ENCODE measurements at places on chromosomes 4 and X. TPM values are rescaled to one million over a fixed set of nuclear protein-coding genes. Genes with fewer than 3 reads are reported as not detected.
A peak's percentile ranks its signal among the peaks of the same experiment; 100 is the strongest.

GRCh38 chrX:148047200-148047599 is 66.1 kb downstream of the FMR1NB start:
- no peak overlapping the region for H3K4me3 ChIP-seq
- H3K27ac ChIP-seq = no peak overlapping the region
- no peaks in the 10 kb centered on the region for H3K36me3 ChIP-seq
- H3K4me1 ChIP-seq = no peaks in the 10 kb centered on the region
- H3K27me3 ChIP-seq = no peaks in the 10 kb centered on the region
- no peak for DNase-seq

GRCh38 chrX:91434351-91435168 is at the start of gene PABPC5:
Gene PABPC5 (plus strand): TSS chrX:91434839. CDS start chrX:91435578, 739 bp downstream.
- H3K4me3 ChIP-seq = no peak within 1 kb of the TSS
- no peaks in the 10 kb centered on the region for H3K27me3 ChIP-seq
- no peaks in the 10 kb centered on the region for H3K36me3 ChIP-seq
- H3K4me1 ChIP-seq = no peaks in the 10 kb centered on the region

GRCh38 chr4:34720571-34720970 is 1523.7 kb downstream of the ARAP2 start:
- no peak overlapping the region for H3K27ac ChIP-seq
- H3K27me3 ChIP-seq = no peaks in the 10 kb centered on the region

DNA sequence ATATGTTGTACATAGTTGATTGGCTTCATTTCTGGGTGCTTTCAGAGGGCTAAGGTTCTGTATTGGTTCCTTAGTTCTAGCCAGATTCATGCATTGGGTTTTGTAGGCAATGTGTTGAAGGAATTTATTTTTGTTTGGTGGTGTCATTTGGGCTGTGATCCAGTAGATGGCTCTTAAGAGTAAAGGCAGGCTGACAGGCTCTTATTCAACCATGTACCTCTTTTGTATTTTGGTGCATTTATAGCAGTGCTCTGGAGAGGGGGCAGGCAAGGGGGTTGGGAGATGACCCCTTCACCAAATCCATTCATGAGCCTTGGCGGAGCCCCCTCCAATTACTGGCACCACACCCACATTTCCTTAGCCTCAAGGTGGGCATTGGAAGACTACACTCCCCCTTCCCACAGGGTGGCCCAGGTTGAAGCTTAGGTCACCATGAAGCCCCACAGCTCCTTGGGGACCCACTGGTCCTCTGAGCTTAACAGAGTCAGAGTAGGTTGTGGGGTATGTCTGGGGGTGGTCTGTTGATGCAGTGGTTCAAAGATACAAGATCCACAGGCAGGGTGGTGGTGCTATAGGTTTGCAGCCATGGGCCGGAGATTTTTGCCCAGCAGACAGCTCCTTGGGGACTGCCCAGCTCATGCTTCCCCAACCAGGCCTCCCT is 143.0 kb upstream of the GNPDA2 start:
- no peak overlapping the region for H3K27ac ChIP-seq
- no peaks in the 10 kb centered on the region for H3K27me3 ChIP-seq
- no peak overlapping the region for H3K4me3 ChIP-seq
- no peaks in the 10 kb centered on the region for H3K36me3 ChIP-seq

GRCh38 chr4:99950913-99951254 is 809 bp upstream of the H2AZ1 start:
- no peak for DNase-seq
- peak overlapping the region; percentile 60 for H3K27ac ChIP-seq
- H3K4me3 ChIP-seq = peak overlapping the region; percentile 71
- peaks cover 8% of the 10 kb centered on the region for H3K36me3 ChIP-seq
- no peaks in the 10 kb centered on the region for H3K27me3 ChIP-seq

- peaks cover 16% of the 10 kb centered on the region for H3K4me1 ChIP-seq
- H3K36me3 ChIP-seq = no peaks in the 10 kb centered on the region
- no peaks in the 10 kb centered on the region for H3K27me3 ChIP-seq
- no peak overlapping the region for H3K4me3 ChIP-seq
- DNase-seq = no peak
Measured at GRCh38 chr4:151417164-151417571, 8.2 kb downstream of the FHIP1A start.

- H3K27me3 ChIP-seq = no peaks in the 10 kb centered on the region
- no peak for DNase-seq
- no peaks in the 10 kb centered on the region for H3K36me3 ChIP-seq
- no peak overlapping the region for H3K27ac ChIP-seq
- H3K4me1 ChIP-seq = no peaks in the 10 kb centered on the region
- no peak overlapping the region for H3K4me3 ChIP-seq
Measured at GRCh38 chr4:128868758-128869157, 59.3 kb downstream of the JADE1 start.

- H3K4me1 ChIP-seq = peaks cover 31% of the 10 kb centered on the region
- DNase-seq = peak; percentile 13
- H3K4me3 ChIP-seq = no peak overlapping the region
- no peaks in the 10 kb centered on the region for H3K36me3 ChIP-seq
- H3K27me3 ChIP-seq = no peaks in the 10 kb centered on the region
Measured at GRCh38 chr4:34181891-34182290, 2062.4 kb downstream of the ARAP2 start.

DNA sequence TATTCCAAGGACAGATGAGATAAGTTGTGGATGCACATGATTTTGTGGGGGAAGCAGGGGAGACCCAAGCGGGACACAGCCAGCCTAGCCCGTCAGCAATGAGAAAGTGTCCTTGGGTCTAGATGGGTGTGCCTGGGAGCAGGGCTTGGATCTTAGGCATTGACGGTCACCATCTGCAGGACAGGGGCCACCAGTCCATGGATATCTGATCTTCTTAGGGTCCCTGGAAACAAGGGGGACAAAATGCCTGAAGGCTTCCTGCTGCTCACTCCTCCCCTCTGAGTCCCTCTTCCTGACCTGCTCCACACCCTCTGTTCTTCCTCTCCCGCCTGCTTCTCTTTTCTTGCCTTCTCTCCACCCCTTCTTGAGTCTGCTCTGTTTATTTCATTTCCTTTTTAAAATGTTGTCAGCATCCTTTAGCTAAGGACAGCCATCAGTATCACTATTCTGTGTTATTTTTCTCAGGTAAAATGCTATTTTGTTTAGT is 298.4 kb downstream of the RAPGEF2 start:
- H3K4me1 ChIP-seq = no peaks in the 10 kb centered on the region
- H3K27ac ChIP-seq = no peak overlapping the region
- no peak overlapping the region for H3K4me3 ChIP-seq
- no peaks in the 10 kb centered on the region for H3K36me3 ChIP-seq
- no peak for DNase-seq

GRCh38 chr4:87387237-87387636 is 3.8 kb downstream of the HSD17B11 start:
- 0 out of 2 replicates have a peak, but pooled peaks cover under 1% of the 10 kb centered on the region for H3K36me3 ChIP-seq
- no peak for DNase-seq
- H3K27me3 ChIP-seq = no peaks in the 10 kb centered on the region
- no peak overlapping the region for H3K27ac ChIP-seq
- H3K4me1 ChIP-seq = peaks cover 11% of the 10 kb centered on the region

DNA sequence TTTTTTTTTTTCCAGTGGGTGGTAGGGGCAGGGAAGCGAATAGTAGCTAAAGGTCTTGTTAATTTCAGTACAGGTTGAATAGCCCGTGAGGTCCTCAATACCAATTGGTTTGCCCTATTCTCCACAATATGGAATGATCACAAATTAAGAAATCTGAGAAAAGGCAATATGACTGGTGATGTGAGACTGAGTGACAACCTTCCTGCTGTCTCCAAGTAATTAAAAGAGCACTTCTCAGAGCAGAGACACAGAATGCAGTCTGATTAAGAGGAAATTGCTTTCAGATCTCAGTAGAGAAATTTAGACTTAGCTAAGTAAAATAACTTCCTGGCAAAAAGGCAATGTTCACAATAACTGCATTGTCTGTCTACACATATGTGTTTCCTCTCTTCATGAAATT is 23.0 kb downstream of the GPR174 start:
- H3K4me1 ChIP-seq = no peaks in the 10 kb centered on the region
- no peaks in the 10 kb centered on the region for H3K27me3 ChIP-seq

DNA sequence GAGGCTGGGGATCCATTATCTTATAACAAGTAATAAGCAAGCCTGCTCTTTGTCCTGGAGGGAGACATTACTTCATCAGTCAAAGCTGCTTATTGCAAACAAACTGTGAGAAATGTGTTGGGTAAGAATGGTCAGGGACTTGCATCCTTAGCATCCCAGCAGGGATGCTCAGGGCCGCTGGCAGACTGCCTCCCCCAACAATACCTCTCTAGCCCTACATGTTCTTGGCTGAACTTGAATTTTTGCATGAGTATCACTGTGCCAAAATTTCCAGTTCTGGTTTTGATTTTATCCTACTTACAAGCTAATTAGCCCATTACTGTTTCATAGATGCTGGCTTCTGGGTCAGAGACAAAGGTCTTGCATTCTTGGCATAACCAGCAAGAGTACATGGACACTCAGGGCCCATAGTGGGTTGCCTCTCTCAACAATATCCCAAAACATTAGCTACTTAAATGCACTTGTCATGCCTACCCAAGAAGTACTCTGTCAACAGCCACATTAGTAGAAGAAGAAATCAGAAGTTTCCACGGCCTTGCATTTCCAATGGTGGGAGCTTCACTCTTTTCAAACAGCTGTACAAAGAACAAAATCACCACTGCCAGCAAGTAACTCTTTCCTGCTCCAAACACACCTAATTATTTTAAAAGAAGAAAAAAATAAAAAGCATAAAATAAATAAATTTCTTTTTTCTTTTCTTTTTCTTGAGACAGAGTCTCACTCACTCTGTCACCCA is 41.9 kb upstream of the NEUROG2 start:
- H3K27me3 ChIP-seq = no peaks in the 10 kb centered on the region
- no peaks in the 10 kb centered on the region for H3K36me3 ChIP-seq
- peaks cover 10% of the 10 kb centered on the region for H3K4me1 ChIP-seq
- no peak overlapping the region for H3K27ac ChIP-seq
- no peak overlapping the region for H3K4me3 ChIP-seq

GRCh38 chrX:68832101-68832416 is 3.2 kb downstream of the EFNB1 start:
- no peaks in the 10 kb centered on the region for H3K27me3 ChIP-seq
- no peak for DNase-seq
- H3K4me3 ChIP-seq = no peak overlapping the region
- H3K27ac ChIP-seq = no peak overlapping the region

DNA sequence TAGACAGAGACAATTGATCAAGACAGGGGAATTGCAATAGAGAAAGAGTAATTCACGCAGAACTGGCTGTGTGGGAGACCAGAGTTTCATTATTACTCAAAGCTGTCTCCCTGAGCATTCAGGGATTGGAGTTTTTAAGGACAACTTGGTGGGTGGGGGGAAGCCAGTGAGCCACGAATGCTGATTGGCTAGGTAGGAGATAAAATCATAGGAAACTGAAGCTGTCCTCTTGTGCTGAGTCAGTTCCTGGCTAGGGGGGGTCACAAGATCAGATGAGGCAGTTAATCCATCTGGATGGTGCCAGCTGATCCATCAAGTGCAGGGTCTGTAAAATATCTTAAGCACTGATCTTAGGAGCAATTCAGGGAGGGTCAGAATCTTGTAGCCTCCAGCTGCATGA is 358.6 kb downstream of the GPM6A start:
- H3K4me1 ChIP-seq = no peaks in the 10 kb centered on the region
- H3K4me3 ChIP-seq = no peak overlapping the region
- no peak overlapping the region for H3K27ac ChIP-seq
- H3K27me3 ChIP-seq = no peaks in the 10 kb centered on the region

GRCh38 chr4:105166066-105166465 is 19.4 kb downstream of the TET2 start:
- H3K27ac ChIP-seq = no peak overlapping the region
- no peaks in the 10 kb centered on the region for H3K36me3 ChIP-seq
- no peaks in the 10 kb centered on the region for H3K4me1 ChIP-seq
- no peaks in the 10 kb centered on the region for H3K27me3 ChIP-seq
- no peak overlapping the region for H3K4me3 ChIP-seq
- DNase-seq = no peak

DNA sequence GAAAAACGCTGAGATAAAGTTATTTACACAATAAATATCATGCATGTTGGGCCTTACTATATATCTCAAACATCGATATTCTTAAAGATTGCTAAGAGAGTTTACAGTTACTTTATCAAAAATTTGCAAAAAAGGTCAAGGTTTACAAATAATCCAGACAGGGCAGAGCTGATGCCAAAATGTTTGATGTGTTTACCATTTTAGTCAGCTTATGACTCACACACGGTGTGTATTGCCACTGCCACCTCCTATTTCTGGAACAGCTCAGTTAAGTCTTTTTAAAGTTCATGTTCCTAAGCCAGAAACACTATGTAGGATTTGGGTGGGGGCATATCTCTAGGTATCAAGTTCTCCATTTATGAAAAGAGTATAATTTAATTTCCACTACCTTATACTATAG is 580.6 kb downstream of the INPP4B start:
- peak; percentile 21 for DNase-seq
- H3K27me3 ChIP-seq = no peaks in the 10 kb centered on the region
- H3K4me1 ChIP-seq = peaks cover 28% of the 10 kb centered on the region
- no peak overlapping the region for H3K4me3 ChIP-seq

DNA sequence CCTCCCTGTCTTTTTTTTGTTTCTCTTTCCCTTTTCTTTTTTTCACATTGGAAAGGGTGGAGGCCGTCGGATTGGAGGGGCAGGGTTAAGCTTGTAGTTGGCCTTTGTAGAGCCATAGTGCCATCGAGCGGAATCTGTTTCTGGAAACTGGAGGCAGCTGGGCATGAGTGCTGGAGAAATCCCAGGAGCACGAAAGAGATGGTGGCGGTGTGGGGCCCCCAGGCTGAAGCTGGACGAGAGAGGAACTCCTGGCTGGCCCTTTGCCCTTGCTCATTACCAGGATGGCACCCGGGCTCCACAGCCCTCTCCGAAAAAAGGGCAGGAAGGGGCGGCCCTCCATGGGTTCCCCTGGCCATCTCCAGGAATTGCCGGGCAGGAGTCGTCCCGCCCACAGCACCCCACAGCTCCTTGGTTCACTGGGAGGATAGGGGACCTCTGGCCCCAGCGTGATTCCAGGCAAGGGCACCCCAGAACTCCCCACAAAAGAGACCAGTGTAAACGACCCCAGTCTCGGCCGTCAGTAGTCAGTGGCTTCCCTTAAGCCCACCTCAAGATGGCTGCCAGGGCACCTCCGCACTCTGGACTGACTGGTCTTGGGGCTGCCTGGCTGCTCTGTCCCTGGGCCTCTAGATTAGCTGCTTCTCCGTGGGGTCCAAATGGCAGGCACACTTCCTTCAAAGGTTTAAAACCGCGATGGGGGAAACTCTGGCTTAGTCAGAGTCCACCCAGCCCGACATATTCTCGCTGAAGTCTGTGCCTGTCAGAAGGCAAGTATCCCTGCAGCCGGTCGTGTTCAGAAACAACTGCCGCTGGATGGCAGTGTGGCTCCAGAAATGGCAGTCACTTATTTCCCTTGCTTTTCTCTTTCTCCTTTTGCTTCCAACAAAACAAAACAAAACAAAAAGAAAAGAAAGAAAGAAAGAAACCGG is 74.1 kb downstream of the NBDY start:
- no peaks in the 10 kb centered on the region for H3K27me3 ChIP-seq
- H3K4me3 ChIP-seq = no peak overlapping the region
- H3K27ac ChIP-seq = no peak overlapping the region

- no peak overlapping the region for H3K4me3 ChIP-seq
- DNase-seq = peak; percentile 72
- H3K27ac ChIP-seq = peak overlapping the region; percentile 96
- H3K27me3 ChIP-seq = no peaks in the 10 kb centered on the region
- H3K36me3 ChIP-seq = no peaks in the 10 kb centered on the region
Measured at GRCh38 chr4:31088600-31089230, 368.5 kb downstream of the PCDH7 start.

Gene CSAG1
- 1.2 TPM for total RNA-seq

Gene ARX
- total RNA-seq = 0.22 TPM

Gene ADH6
- total RNA-seq = not detected

Gene RGN
- total RNA-seq = not detected

Measured in HCT116 (cell line).